ENCODE measurements at places on chromosomes 5 and 9. TPM values are rescaled to one million over a fixed set of nuclear protein-coding genes. Genes with fewer than 3 reads are reported as not detected.

Gene DRD1
- not detected for total RNA-seq

GRCh38 chr5:158679221-158679641 is 420.5 kb downstream of the EBF1 start:
- no peaks in the 10 kb centered on the region for H3K36me3 ChIP-seq
- H3K27ac ChIP-seq: no peak overlapping the region
- H3K27me3 ChIP-seq: no peaks in the 10 kb centered on the region
- no peaks in the 10 kb centered on the region for H3K4me1 ChIP-seq
- no peak overlapping the region for H3K4me3 ChIP-seq

- no peak for DNase-seq
- H3K27me3 ChIP-seq: no peaks in the 10 kb centered on the region
- H3K36me3 ChIP-seq: no peaks in the 10 kb centered on the region
Observed at GRCh38 chr5:1110307-1111240, 1.3 kb downstream of the SLC12A7 start.

GRCh38 chr9:69427286-69427685 is 102.3 kb downstream of the ENTREP1 start:
- H3K27me3 ChIP-seq: no peaks in the 10 kb centered on the region
- no peaks in the 10 kb centered on the region for H3K4me1 ChIP-seq
- no peak overlapping the region for H3K27ac ChIP-seq
- DNase-seq: no peak

DNA sequence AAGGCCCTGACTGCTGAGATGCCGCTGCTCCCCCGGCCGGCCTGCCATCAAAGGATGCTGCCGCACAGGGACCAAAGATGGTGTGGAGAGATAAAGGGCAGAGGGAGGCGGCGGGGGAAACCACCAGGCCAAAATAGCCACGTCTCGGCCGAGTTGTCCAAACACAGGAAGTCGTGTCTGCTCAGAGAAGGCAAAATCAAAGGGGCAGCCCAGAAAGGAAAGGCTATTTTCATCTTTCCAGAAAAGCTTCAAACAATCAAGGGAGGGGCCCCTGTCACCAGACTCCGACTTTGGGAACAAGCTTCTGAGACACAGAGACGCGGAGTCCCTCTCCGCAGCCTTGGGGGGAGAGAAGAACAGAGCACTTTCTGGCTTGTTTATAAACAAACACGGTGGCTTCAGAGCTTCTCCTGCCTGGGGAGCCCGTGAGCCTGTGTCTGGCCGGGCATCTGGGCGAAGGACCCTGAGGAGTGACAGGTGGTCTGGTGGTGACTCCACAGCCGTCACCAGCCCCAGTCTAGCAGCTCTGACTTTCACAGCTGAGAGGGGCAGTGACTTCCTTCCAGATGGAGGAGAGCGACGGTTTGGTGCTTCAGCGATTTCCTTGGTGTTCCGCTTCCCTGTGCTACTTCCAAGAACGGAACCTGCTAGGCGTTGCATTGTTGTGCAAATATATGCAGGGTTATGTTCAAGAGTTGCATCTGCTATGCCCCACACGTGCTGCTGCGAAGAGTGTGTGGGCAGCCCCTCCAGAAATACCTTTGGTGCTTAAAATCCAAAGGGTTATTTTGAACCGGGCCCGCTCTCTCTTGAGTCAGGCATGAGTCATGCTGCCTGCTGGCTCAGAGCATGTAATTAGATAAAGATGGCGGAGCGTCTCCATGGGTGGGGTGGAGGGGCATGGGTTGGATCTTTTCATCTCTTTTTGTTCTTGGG is 24.0 kb downstream of the ADAMTSL2 start:
- H3K36me3 ChIP-seq: no peaks in the 10 kb centered on the region
- peak; percentile 10 for DNase-seq
- no peaks in the 10 kb centered on the region for H3K27me3 ChIP-seq
- no peak overlapping the region for H3K27ac ChIP-seq
- H3K4me3 ChIP-seq: no peak overlapping the region

DNA sequence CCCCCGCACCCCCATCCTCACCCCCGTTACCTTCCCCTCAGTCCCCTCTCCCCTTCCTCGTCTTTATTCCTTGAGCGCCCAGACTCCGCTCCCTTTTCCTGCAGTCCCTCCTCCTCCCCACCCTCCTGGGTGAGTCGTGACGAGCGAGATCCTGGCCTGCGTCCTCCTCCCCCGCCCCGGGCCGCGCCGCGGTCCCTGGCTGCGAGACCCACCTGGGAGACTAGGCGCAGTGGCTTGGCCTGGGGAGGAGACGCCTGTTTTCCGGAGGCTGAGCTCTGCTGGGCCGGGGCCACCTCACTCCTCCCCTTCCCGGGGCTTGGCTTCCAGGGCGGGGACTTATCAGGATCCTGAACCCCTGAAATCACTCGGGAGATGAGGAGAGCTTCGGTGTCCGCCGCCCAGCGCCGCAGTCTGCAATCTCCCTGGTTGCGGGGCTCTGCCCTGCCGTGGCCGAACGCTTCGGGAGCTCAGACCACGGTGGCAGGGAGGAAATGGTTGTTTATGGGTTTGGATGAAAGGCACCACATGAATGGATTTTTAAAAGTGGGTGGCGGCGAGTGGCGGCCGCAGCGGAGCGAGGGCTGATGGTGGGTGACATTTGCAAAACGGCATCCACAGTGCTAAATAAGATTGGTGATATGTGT is 984 bp downstream of the STXBP1 start:
- no peaks in the 10 kb centered on the region for H3K36me3 ChIP-seq
- peak overlapping the region; percentile 17 for H3K27ac ChIP-seq
- peak overlapping the region; percentile 59 for H3K4me3 ChIP-seq
- peaks cover 20% of the 10 kb centered on the region for H3K4me1 ChIP-seq
- peaks cover 3% of the 10 kb centered on the region for H3K27me3 ChIP-seq
- DNase-seq: peak; percentile 54

DNA sequence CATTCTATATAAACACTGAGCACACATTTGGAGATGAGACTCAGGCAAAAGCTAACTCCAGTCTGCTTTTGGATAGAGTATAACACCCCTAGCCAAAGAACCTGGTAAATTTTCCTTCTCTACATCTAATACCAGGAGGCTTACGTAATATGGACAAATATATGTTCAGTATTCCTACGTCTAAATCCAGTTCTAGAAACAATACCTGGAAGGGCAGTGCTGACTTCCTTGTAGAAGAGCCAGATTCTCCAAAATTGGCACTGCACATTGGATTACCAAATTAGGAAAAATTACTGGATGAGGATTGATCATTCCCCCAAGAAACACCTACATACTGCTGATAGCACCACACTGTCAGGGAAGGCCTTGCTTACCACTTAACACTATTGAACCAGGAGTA is 247.4 kb downstream of the SAXO1 start:
- H3K27ac ChIP-seq: no peak overlapping the region
- H3K4me3 ChIP-seq: no peak overlapping the region
- H3K27me3 ChIP-seq: no peaks in the 10 kb centered on the region
- H3K4me1 ChIP-seq: no peaks in the 10 kb centered on the region
- H3K36me3 ChIP-seq: no peaks in the 10 kb centered on the region

Gene UNC5A
- not detected for total RNA-seq

Gene GCNT1
- total RNA-seq: 14.8 TPM

Gene STPG3
- 0.28 TPM for total RNA-seq

Gene CCDC187
- total RNA-seq: not detected

DNA sequence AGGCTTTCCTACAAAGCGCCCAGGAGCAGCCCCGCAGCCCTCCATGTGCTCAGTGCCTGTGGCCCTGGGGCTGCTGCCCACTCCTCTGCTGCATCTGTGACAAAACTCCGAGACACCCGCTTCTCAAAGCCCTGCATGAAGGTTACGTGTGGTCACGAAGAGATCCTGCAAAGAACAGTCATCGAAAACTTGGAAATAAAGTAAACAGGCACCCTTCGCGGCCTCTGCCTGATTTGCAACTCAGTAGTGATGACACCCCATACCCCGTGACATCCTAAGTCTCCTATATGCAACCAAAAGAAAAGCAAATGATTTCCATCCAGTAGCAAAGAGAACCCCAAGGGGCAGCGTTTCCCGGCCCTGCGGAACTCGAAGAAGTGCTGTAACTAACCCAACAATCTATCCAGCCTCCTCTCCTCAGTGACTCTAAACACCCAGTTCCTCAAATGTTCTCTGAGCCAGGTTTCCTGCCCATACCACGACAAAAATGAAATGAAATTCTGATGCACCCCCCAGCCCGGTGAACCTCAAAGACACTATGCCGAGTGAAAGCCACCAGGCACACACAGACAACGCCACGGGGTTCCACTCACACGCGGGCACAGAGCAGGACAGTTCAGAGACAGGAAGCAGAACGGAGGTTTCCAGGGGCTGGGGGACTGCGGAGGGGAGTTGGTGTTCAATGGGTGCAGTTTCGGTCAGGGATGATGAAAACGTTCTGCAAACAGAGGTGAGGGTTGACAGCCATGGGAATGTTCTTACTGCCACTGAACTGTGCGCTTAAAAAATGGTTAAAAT is 19.0 kb downstream of the NACC2 start:
- H3K36me3 ChIP-seq: no peaks in the 10 kb centered on the region
- H3K27me3 ChIP-seq: no peaks in the 10 kb centered on the region
- H3K4me1 ChIP-seq: peaks cover 5% of the 10 kb centered on the region
- peak; percentile 42 for DNase-seq
- no peak overlapping the region for H3K27ac ChIP-seq
- no peak overlapping the region for H3K4me3 ChIP-seq

Gene MLANA
- not detected for total RNA-seq

DNA sequence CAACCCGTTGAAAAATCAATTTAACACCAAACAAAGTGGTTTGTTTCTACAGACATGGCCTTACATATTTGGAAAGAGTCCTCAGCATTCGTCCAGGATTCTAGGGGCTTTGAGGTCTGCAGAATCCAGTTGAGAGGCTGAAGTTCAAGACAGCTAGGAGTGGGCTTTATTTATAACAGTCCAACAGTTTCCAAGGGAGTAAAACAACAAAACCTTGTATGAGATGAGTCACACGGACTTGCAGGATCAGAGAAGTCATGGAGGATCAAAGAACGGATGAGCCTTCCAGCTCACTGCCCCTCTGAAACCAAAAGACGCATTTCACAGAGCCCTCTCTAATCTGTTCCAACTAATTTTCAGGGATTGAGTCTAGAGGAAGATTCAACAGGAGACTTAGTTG is 11.1 kb upstream of the ESM1 start:
- H3K4me1 ChIP-seq: peaks cover 4% of the 10 kb centered on the region
- DNase-seq: no peak
- no peak overlapping the region for H3K4me3 ChIP-seq
- no peaks in the 10 kb centered on the region for H3K27me3 ChIP-seq
- H3K27ac ChIP-seq: no peak overlapping the region

GRCh38 chr9:7045361-7045760 is 287.6 kb downstream of the KDM4C start:
- H3K27ac ChIP-seq: no peak overlapping the region
- no peak overlapping the region for H3K4me3 ChIP-seq
- H3K36me3 ChIP-seq: peaks cover 13% of the 10 kb centered on the region

DNA sequence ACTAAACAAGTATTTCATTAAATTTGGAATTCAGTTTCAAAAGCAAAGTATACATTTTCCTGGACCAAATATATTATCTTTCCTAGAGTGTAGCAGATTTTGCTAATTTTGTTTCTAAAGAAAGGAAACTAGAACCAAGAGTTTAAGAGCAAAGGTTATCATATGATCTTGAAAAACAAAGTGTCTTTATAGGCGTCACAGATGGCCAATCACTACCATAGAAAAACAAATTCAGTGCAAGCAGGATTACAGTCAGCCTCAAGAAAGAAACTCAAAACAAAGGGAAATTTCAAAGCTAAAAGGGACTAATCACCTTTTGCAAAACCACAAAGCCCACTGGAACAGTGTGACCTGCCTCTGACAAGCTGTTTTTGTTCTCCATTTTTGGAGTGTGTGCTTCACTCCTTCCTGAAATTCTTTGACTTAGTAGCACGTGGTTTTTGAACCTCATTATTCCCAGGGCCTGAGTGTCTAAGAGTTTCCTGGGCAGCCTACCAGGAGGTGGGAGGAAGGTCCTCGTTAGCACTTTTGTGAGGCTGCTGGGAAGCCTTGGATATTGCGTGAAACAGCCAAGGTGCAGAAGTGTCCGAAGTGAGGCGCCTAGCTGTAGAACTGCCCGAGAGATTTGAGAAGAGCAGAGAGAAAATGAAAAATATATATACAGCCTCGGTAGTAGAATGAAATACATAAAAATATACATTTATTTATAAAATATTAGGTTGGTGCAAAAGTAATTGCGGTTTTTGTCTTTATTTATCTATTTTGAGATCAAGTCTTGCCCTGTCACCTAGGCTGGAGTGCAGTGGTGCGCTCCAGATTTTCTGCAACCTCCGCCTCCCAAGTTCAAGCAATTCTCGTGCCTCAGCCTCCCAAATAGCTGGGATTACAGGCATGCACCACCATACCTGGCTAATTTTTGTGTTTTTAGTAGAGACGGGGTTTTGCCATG is 246.1 kb downstream of the MARCHF11 start:
- no peaks in the 10 kb centered on the region for H3K4me1 ChIP-seq
- no peaks in the 10 kb centered on the region for H3K27me3 ChIP-seq
- DNase-seq: no peak
- no peak overlapping the region for H3K27ac ChIP-seq

DNA sequence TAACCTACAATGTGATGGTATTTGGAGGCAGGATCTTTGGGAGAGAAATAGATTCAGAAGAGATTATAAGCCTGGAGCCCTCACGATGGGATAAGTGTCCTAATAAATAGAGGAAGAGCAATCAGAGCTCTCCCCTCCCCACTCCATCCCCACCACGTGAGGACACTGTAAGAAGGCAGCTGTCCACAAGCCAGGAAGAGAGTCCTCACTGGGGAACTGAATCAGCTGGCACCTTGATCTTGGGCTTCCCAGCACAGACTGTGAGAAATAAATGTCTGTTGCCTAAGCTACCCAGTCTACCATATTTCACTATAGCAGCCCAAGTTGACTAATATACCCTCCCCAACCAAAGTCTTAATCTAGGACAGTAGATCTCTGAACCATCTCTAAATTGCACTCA is 118.1 kb downstream of the SUSD1 start:
- H3K4me1 ChIP-seq: peaks cover 15% of the 10 kb centered on the region
- H3K27me3 ChIP-seq: no peaks in the 10 kb centered on the region
- H3K4me3 ChIP-seq: no peak overlapping the region

Gene MAMDC2
- not detected for total RNA-seq

DNA sequence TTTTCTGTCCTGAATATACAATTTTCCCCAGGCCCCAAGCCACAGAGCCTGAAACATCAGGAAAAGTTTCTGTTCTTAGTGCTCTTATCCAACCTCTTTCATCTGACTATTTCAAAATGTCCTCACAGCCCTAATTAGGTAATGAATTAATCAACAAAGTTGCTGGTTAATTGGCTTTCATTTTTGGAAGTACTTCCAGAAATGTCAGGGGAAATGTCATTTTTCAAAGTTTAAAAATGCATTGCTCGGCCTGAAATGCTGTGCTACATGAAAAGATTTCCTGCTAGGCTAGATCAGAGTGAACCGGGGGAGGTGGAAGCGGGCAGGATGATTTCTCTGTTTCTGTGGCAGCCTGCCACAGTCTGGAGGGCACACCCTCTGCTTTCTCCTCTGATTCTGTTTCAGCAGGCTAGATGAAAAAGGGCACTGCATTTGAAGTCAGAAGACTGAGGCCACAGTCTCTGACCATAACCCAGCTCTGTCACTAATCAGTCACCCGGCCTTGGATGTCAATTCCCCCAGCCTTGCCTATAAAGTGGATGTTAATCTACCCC is 55.9 kb upstream of the BARX1 start:
- no peak overlapping the region for H3K4me3 ChIP-seq
- H3K36me3 ChIP-seq: no peaks in the 10 kb centered on the region
- peaks cover 12% of the 10 kb centered on the region for H3K4me1 ChIP-seq
- H3K27ac ChIP-seq: no peak overlapping the region
- no peak for DNase-seq
